ENCODE measurements at places on chromosomes 1 and 21. TPM values are rescaled to one million over a fixed set of nuclear protein-coding genes. Genes with fewer than 3 reads are reported as not detected.

GRCh38 chr1:222920169-222920568 lies 105.3 kb downstream of the DISP1 start:
- DNase-seq, result peak; percentile 40

DNA sequence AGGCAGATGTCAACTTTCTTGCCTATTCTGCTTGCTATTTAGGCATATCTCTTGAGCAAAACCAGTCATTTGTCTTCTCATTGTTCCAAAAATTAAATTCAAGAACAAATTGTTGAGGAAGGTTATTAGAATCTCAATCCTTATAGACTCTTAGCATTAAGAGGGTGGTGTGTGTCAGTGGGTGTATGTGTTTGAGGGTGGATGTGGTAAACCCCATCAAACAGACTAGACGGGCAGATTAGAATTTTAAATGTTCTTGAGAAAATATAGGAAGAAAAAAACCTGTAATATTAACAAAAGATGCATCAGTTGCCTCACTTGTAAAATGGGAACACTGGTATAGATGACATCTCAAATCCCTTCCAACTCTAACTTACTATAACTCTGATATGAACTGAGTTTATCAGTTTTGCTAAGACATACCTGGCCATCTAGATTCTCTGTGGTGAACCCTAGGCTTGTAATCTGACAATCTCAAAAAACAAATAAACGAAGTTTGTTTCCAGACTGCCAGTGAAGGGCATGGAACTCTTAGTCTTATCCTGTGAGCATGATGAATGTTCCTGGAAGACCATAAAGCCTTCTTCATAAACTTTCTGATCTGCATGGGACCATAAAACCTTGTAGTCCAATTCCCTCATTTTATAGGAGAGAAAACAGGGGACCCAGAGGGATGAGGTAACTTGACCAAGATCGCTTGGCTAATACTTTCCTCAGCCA lies 176.3 kb upstream of the SGIP1 start:
- DNase-seq, result no peak

DNA sequence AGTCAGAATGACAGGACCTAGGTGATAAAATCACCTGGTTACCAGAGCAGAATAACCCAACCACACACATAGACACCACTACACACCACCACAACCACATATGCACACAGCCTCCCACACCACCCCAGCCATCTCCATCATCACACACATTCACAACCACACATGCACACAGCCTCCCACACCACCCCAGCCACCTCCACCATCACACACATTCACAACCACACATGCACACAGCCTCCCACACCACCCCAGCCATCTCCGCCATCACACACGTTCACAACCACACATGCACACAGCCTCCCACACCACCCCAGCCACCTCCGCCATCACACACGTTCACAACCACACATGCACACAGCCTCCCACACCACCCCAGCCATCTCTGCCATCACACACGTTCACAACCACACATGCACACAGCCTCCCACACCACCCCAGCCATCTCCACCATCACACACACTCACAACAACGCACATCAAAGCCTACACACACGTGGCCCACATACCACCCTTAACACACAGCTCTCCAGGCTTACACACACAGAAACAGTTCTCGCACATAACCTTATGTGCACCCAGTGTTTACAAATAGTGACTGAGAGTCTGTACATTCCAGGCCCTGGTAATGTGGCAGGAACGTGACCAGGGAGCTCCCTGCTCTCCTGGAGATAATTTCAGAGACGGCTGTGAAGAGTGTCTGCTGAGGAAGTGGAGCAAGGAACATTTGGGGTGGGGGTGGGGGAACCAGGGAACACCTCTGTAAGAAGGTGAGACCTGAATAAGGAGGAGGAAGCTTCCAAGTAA lies 3.3 kb upstream of the GJB3 start:
- DNase-seq, result no peak

DNA sequence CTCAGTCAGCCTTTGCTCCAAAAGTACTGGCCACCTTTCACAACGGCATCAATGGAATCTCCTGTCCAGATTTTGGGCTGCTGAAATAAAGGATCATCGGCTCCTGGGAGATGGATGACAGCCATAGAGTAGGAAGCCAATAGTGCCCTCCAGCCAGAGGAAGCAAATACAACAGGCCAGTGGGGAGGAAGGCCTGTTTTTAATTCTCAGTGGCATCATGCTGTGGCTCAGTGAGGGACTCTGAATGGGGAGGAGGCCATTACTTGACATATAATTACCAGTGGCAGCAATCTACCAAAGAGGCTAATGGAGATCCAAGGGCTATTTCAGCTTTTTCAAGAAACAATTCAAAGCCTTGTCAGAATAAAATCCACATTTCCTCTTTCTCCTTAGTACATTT lies 26.7 kb downstream of the COLGALT2 start:
- no peak for DNase-seq

- no peak for DNase-seq
These were observed 646 bp downstream of the DNAJB4 start for GRCh38 chr1:78005448-78005722.

DNA sequence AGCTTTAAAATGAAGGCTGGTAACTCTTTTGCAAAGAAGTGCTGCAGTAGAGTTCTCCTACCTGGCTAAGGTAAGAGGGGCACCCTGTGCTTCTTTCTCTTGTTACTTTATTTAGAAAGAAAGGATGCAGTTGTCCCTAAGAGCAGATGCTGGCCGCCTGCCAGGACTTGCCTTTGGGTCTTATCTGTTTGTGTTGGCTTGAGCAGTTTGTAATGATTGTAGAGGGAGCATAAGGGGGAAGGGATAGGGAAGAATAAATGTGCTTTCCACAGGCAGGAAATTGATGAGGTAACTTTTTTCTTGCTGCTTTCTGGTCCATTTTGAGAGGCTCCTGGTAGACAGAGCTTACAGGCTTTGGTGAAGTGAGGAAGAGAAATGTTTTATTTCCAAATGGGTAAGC lies 229.6 kb downstream of the HHAT start:
- DNase-seq, result peak; percentile 44

- DNase-seq, result peak; percentile 94
These were observed 225.7 kb downstream of the GREM2 start for GRCh38 chr1:240385985-240386978.

DNA sequence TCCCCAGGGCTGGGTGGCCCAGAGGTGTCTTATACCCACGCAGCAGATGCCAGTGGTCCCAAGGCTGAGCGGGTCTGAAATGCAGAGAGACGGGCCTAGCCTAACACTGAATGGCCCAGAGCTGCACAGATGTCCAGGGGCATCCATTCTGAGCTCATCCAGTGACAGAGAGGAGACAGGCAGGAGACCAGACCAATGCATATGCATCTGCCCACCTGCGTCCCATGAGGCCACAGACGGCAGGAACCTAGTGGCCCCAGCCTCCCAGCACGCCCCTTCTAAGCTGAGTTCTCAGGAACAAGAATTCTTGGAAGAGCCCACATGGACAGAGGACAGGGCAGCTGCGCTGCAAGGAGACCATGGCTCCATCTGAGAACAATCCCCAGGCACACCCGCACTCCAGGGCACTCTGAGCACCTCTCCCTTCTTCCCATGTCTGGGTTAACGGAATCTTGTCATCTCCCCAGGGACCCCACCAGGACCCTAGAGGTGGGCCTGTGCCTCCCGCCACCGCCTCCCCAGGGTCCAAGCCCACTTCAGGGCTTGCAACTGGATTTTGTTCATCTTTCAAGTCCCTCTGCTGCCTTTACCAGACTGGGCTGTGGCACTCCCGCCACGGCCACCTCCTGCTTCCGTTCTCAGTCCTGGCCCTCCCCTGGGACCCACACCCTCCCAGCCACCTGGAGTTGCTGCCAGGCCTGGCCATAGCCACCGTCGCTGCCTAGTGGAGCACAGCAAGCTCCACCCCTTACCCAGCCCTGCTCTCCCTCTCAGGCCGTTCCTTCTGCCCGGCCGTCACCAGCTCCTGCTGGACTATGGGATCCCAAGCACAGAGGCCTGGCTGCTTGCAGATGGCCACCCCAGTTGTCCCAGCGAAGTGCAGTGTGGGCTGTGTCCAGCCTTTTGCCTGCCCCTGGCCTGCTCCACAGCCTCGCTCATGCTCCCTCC lies 3.3 kb downstream of the WNT3A start:
- DNase-seq, result no peak

GRCh38 chr1:52057255-52057654 lies 1.2 kb downstream of the BTF3L4 start:
- DNase-seq, result peak; percentile 15

- DNase-seq, result no peak
These were observed 65.9 kb upstream of the L1TD1 start for GRCh38 chr1:62128745-62129144.

DNA sequence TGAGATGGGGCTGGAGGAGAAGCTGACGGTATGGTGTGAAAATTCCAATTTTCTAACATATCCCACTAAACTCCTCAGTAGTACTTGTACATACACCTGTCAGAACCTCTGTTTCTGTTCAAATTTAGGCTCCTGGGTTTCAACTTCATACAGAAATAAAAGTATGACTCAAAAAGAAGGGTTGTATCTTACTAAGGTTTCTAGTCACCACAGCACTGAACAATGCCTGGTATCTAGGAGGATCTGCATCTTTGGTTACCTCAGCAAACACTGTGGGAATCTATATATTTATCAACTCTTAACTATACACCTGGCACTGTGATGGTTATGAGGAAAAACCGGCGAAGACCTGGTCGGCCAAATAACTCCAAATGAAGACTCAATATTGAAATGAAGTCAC lies 13.8 kb downstream of the RBM34 start:
- DNase-seq, result no peak

GRCh38 chr1:82221721-82222120 lies 421.0 kb downstream of the ADGRL2 start:
- DNase-seq, result no peak

DNA sequence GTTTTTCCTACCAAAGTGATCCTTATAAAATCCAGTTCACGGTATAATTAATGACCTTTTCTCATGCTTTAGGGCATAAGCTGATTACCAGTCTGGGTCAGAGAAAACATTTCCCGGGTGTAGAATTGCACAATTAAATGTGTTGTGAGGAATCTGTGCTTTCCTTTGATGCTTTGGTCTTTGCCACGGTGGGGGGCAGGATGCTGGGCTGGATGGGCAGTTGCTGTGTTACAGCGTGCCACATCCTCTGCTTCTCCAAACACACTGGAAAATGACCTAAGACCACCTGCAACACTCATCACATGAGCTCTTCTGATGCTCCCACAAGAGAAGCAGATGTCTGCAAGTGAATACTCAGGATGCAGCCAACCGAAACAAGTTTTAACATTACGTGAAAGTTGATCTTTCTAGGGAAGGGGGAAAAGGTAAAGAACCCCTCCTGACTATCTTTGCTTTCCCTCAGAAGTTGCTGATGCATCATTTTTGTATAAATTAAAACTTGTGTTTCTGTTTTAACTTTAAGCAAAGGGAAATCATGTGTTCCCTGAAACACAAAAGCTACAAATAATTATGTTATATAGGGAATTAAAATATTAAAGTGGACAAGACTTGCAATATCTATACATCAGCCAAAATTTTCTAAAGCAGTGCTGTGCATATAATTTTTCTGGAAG lies 515.3 kb upstream of the NR5A2 start:
- no peak for DNase-seq

GRCh38 chr21:44513389-44514217 lies 26.4 kb downstream of the KRTAP10-1 start:
- DNase-seq, result no peak

- no peak for DNase-seq
These were observed 434.6 kb upstream of the PRMT6 start for GRCh38 chr1:106621853-106622252.

DNA sequence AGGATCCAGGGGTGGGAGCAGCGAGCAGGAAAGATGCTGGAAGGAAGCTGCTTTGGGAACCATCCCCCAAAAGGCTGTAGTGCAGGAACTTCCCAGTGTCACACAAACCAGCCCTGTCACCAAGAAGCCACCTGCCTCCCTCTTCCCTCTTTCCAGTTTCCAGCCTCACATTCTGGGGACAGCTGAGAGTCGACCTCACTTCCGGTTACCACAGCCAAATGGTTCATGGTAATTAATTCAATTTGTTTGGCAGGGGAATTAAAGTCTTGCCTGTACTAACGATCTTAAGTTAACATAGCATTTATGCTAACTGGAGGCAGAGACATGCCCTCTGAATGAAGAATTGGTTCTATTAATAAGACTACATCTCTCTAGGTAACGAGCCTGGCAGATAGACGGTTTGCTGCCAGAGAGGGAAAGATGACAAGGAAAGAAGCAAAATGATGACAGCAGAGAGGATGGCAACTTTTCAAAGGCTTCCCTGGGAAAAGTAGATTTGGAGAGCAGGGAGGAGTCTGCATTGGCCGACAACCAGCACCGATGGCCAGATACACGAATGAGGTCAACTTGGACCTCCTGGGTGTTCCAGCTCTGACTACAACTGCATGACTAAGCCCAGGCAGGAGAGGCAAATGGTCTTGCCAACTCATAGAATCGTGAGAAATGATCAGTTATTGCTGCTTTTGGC lies 64.1 kb downstream of the TMCO4 start:
- DNase-seq, result peak; percentile 87

DNA sequence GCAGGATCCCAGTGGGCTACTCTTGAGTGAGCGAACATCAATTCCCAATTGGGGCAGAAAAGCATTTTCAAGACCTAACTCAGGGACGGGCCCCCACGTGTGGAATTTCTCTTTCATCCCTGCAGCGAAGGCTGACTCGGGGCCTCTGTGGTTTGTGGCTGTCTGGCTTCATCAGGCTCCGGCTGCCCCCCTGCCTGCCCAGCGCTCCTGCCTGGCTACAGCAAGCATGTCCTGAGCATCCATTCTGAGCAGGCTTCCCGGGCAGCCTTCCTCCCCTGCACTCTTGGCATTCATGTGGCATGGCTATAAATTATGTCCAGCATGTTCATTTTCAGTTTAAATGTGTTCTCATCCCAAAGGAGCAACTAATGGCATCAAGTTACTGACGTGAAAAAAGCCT lies 588.1 kb downstream of the KIF26B start:
- peak; percentile 33 for DNase-seq

- DNase-seq, result no peak
These were observed 1.7 kb upstream of the TRIM45 start for GRCh38 chr1:117123274-117123673.

Gene ITLN1
- total RNA-seq, result not detected

Gene LRRC38
- not detected for total RNA-seq

Gene DNALI1
- 13.9 TPM for total RNA-seq

Gene DNM3
- total RNA-seq, result 0.23 TPM

Gene ARHGEF19
- total RNA-seq, result 1.9 TPM

Gene C1orf185
- not detected for total RNA-seq

Gene NBPF11
- total RNA-seq, result 4.0 TPM

Gene FCRL3
- total RNA-seq, result not detected

Gene ASPM
- total RNA-seq, result 76.5 TPM

Gene RYR2
- total RNA-seq, result 0.06 TPM

Gene IL20
- not detected for total RNA-seq

Gene UQCRHL
- 1.4 TPM for total RNA-seq

Gene LCE5A
- not detected for total RNA-seq

Gene MEX3A
- 5.8 TPM for total RNA-seq

Gene RNF220
- 124 TPM for total RNA-seq

Gene WNT2B
- 0.23 TPM for total RNA-seq

Measured in LHCN-M2 (cell line).